A673 (cell line): ENCODE measurements at places on chromosomes 4 and X. TPM values are rescaled to one million over a fixed set of nuclear protein-coding genes. Genes with fewer than 3 reads are reported as not detected.

GRCh38 chr4:26858035-26858918 is 2.4 kb upstream of the STIM2 start:
- no peak for DNase-seq

DNA sequence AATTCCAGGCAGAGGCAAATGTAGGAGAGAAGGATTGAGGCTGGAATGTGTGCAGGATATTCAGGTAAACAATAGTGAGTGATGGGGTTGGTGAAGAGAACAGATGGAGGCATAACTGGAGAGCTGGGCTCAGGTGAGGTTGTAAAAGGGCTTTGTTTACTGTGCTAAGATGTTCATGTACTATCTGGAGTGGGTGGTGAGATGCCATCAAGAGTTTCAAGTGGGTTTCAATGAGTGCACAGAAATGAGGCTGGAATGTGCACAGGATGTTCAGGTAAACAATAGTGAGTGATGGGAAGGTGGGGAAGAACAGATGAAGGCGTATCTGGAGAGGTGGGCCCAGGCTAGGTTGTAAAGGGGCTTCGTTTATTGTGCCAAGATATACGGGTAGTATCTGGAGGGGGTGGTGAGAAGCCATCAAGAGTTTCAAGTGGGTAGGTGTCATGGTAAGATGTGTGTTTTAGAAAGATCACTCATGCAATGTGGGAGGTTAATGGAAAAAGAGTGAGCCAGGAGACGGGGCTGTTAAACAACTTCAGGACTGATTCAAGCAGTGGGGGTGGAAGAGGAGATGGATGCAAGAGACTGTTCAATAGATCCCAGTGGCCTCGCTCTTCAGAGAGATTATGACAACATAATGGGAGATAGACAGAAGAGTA is 25.4 kb upstream of the NMU start:
- no peak for DNase-seq

- no peak for DNase-seq
These were observed 36.9 kb downstream of the SORBS2 start for GRCh38 chr4:185774845-185775680.

GRCh38 chr4:8745826-8746225 is 125.8 kb downstream of the HMX1 start:
- DNase-seq, result no peak

DNA sequence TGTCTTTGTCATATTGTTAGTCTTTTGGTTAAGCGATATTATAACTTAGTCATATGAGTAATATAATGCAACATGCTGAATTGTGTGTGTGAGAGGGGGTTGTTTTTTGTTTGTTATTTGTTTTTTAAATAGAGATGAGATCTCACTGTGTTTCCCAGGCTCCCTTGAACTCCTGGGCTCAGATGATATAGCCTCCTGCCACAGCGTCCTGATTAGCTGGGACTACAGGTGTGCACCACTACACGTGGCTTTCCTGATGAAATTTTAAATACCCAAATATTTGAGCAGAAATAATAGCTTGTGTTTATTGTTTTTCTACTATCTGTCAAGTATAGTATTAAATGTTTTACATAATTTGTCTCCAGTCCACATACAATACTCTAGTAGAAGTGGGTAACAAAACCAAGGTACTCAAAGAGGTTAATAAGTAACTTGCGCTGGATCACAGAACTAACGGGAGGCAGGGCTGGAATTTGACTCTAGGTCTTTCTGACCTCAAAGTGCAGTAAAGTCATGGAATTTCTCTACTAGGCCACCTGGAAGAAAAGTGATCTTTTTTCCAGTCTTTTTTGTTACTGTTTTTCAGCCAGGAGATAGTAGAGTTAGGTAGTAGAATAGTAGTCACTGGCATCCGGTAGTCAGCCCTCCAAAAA is 47.8 kb downstream of the CLCN3 start:
- no peak for DNase-seq

GRCh38 chr4:159052315-159052714 is 50.6 kb upstream of the RAPGEF2 start:
- DNase-seq, result no peak

- DNase-seq, result no peak
These were observed 186.5 kb upstream of the FSTL5 start for GRCh38 chr4:162350331-162350730.

GRCh38 chrX:16491461-16491860 is 158.5 kb upstream of the S100G start:
- peak; percentile 68 for DNase-seq

DNA sequence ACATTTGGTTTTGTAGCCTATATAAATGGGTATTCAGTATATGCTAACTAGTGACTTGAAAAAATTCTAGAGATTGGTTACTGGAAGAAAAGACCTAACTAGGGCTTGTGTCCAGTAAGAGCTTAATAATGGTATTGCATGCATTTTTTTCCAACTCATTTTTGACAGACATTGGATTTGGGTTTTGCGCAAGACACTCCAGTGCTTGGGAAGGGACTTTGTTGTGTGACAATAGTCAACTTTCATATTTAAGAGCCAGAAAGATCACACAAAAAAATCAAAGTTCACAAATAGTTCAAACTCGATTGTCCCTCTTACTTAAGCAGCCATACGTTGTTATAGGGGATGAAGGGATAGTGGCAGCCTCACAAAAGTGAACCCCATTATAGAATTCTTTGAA is 1.2 kb upstream of the HSD17B11 start:
- no peak for DNase-seq

Gene TRIM60
- total RNA-seq, result not detected in 2 replicates

Gene FAM47E
- total RNA-seq, result 0.21 TPM in 1 of 2 replicates, not detected in the other

Gene ATP1B4
- total RNA-seq, result not detected in 2 replicates
